ENCODE measurements at places on chromosomes 1 and 21.
A peak's percentile ranks its signal among the peaks of the same experiment; 100 is the strongest.

DNA sequence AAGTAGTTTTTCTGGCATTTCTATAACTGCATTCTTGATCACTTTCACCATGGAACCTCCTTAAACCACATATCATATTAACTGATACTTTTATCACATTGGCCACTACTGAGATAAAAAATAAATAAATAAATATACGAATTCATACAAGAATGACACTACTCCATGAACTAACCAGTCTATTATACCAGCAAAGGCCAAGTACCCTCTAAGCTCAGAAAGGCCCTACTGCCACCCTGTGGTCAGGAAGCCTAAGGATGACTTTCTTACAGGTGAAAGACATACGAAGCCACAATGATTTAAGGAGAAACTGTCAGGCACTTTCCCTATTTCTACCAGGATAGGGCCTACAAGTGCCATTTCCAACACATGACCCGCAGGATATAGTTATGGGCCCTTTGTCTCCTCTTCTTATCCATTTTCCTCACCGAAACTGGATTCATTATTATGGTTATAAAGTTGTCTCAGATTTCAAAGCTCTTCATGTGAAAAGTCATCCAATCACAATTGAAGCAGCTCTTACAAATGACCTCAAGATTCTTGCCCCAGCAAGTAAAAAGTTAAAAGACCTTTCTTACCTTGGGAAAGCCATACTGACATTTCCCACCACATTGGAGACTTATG lies 23.9 kb downstream of the DNAJC8 start:
- peak; percentile 15 for DNase-seq

DNA sequence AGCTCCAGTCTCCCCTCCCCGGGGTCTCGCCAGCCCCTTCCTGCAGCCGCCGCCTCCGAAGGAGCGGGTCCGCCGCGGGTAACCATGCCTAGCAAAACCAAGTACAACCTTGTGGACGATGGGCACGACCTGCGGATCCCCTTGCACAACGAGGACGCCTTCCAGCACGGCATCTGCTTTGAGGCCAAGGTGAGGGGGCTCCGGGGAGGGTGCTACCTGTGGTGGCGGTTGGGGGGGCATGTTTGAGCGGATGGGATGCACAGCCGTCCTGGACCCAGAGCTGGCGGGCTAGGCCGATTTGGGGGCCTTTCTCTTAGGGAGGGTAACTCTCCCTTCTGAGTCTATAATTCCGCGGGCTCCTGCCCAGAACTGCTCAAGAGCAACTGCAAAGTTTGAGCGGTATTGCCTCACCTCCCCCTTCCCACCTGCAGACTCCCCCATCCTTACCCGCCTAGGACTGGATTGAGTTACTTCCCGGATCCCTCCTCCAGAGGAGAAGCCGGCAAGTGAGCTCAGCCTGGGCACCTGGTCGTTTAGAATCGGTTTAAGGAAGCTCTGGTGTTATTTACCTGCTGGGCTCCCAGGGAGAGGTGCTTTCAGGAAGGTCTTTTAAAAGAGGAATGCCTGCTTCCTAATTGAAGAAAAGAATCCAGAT lies 730 bp downstream of the NOS1AP start:
- DNase-seq: no peak

GRCh38 chr1:57520743-57521515 lies 97.1 kb upstream of the DAB1 start:
- no peak for DNase-seq

GRCh38 chr1:162988869-162989268 lies 80.3 kb upstream of the RGS4 start:
- DNase-seq: no peak

DNA sequence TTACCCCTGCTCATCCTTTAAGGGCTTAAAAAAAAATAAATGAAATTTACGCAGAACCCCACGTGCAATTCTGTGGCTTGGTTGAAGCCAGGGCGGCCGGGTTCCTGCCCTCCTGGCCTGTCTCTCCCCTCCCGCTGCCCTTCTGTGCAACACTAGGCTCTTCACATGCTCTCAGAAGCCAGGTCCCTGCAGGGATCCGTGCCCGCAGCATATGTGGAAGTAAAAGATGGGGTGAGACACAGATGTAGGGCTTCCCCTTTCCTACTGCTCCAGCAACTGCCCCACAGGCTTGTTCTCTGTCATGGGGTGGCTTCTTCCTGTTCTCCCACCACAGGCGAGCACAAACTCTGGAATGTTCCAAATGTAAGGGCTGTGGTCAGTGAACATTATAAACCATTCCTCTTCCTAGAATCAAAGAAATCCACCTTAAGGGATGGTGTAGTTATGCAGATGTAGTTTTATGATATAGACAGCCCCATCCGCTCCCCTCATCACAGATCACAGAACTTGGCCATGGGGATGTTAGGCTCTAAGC lies 535.4 kb downstream of the KIF26B start:
- no peak for DNase-seq

DNA sequence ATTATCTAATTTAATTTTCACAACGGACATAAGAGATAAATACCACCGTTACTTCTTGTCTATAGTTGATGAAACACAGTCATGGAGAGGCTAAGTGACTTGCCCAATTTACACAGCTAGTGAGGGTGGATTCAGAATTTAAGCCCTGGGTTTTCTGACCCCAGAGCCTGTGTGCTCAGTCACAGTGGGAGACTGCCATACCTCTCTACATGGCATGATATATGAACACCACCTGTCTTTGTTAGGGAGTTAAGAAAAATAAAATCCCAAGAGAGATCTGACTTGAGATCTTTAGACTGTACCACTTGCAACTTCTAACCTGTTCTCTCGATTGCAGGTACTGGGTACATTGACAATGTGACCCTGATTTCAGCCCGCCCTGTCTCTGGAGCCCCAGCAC lies 40.3 kb downstream of the LAMC2 start:
- no peak for DNase-seq

DNA sequence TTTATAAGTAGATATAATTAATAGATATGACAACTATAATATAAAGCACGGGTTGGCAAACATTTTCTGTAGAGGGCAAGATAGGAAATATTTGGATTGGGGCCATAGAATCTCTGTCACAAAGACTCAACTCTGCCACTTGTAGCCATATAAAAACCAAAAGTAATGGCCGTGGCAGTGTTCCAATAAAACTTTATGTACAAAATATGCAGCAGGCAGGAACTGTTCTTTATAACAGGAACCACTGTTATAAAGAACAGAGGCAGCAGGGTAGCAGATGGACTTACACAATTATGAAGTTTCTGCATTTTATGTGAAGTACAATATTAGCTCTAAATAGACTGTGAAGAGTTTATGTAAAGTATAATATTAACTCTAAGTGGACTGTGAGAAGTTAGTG lies 16.9 kb upstream of the QSOX1 start:
- no peak for DNase-seq

- DNase-seq: no peak
Measured at GRCh38 chr1:179230721-179231120, 1.2 kb upstream of the ABL2 start.

DNA sequence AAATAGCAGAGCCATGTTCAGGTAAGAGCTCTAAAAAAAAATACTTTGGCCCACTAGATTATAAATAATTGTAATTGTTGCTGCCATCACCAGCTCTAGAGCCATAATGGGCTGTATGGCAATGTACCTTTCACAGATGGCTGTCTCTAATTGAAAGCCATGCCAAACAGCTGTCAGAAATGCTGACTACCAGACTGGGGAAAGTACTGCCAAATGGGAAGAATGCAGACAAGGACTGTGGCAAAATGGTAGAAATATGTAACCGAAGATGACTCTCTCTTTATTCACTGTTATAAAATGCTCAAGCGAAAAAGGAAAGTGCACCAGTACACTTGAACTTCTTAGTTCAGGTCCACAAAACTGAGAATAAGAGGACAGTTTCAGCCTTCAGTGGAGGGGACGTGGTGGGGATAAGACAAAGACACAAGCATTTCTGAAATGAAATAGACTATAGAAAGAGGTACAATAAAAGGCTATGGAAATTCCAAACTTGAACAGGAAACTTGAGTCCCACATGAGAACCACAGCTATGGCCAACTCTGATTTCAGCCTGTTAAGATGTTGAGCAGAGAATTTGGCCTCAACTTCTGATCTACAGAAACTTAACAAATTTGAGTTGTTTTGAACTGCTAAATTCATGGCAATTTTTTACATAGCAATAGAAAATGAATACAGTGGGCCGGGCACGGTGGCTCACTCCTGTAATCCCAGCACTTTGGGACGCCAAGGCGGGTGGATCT lies 46.5 kb upstream of the LPGAT1 start:
- DNase-seq: no peak

- DNase-seq: no peak
Measured at GRCh38 chr21:15224346-15225086, 159.7 kb upstream of the NRIP1 start.

GRCh38 chr1:226608699-226609505 lies 60.3 kb downstream of the STUM start:
- DNase-seq: no peak

DNA sequence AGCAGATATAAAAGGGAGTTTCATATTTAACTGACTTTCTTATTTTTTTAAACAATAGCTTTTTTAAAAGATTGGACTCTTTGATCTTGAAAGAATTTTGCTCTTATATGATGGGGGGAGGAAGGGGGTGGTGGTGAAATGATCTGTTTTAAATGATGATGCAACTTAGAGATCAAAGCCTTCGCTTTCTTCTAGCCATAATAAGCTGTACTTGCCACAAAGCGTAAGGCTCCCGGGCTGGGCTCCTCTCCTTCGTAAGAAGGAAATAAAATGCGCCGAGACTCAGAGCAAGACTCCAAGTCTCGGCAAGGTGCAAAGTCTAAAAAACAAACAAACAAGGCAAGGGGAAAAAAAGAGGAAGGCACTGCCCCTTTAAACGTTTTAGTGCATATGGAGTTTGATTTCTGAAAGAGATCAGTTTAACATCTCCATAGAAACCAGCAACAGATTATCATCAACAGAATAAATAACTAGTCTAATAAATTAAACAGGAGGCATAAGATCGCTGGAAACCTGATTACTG lies 3.3 kb downstream of the CASZ1 start:
- peak; percentile 66 for DNase-seq

DNA sequence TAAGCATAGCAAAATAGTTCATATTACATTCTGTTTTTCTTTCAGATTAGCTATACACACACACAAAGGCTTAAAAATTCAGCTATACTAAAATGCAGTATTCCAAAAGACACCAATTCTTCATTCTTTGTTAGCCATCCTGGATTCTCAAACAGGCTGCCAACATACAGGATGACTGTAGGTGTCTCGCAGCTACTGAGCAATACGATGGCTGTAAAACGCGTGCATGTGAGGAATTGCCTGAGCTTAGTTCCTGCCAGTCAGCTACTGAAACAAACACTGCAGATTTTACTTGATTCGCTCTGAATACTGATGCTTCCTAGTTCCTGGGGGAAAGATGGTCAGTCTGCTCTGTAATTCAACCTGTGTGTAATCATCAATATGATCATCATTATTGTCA lies 24.7 kb upstream of the HMGN1 start:
- DNase-seq: peak; percentile 3

GRCh38 chr1:151898519-151898991 lies 10.8 kb downstream of the THEM4 start:
- no peak for DNase-seq

GRCh38 chr1:239058190-239058589 lies 328.2 kb upstream of the CHRM3 start:
- no peak for DNase-seq

- no peak for DNase-seq
Measured at GRCh38 chr21:16873596-16873995, 639.2 kb upstream of the CXADR start.

DNA sequence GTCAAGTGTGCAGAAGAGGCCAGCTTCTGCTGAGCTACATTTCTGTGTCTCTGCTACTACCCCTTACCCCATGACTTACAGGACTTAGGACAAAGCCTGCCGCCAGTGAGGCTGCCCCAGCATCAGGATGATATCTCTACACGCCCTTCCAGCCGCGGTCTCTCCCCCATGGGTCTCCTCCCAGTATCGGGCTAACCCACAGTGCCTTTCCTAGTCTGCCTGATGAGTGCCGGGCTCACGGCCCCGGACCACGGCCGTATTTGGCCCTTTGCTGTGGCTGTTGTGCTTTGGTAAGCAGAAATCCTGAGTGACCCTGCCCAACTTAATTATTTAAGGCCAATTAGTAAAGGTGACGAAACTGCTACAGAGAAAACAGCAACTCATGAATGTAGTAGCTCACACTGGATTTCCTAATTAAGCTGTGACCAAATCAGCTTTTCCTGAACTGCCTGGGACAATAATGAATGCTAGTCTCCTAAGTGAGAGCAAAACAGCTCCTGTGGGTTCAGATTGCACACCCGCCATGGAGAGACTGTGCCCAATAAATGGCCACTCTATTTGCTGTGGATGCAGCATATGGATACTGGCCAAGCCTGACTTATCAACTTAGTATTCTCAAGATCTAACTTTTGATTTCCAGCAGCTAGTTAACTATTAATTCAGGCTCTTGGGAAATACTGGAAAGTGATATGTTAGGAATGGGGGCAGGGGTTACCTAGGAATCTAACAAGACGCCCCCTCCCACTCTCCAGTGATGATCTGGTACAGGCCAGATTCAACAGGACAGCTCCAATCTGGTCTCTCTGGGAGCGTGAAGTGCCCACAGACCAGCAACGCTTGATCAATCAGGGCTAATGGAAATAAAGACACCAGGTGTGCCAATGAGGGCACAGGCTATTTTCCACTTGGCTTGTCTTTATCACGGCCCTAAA lies 123.3 kb upstream of the IFFO2 start:
- no peak for DNase-seq

All from DMS79 (cell line).